ENCODE measurements at places on chromosomes 1 and 21.

DNA sequence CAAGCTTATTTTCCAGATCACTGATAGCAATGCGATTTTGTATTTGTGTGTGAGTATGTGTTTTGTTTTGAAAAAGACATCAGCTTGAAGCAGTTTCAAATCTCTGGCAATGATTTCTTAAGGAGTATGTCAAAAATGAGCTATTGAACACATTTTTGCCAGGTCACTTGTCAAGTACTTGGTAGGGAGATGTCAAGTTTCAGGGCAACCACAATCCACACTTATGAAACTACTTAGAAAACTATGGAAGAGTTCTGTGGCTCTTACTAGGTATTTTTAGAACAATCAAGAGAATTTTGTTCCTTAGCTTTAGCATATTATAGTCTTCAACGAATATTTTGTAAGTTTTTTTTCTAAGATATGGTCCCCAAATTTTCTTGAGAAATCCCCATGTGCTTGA, 318.8 kb upstream of the ZRANB2 start:
- no peak for DNase-seq

- no peak for DNase-seq
These were observed 275.2 kb downstream of the VAV3 start for GRCh38 chr1:107689733-107690132.

DNA sequence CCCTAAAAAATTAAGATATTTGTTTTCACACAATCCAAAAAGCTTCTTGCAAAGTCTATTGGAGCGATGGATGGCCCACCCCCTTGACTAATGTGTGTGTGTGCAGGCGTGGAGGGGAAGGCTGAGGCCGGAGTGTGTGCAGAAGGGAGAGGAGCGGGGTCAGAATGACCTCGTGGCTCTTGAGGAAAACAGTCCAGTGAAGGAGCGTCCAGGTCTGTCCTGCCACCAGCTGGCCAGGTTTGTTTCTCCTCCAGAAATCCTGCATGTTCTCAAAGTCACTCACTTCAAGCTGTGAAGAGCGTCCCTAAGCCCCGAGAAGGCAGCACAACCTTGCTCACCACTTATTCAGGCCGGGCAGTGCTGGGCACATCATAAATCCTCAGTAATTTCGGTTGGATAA, 69.5 kb upstream of the SSX2IP start:
- no peak for DNase-seq

DNA sequence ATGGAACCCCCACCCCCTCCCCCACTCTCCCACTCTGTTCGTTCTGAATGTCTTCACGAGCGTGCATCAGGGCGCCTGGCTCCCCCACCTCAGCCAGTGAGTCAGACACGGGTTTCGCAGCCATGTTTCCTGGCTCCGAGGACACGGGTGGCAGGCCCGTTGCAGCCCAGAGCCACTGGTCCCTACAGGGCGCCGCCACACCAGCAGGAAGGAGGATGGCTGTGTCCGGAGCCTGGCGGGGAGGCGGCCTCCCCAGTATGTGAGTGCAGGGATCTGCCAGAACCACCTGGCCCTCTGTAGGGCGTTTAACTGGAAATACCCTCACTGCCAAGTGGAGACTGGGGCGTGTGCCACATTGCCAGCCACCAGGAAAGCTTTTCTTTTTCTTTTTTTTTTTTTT, 18.5 kb downstream of the CSTB start:
- DNase-seq: no peak

DNA sequence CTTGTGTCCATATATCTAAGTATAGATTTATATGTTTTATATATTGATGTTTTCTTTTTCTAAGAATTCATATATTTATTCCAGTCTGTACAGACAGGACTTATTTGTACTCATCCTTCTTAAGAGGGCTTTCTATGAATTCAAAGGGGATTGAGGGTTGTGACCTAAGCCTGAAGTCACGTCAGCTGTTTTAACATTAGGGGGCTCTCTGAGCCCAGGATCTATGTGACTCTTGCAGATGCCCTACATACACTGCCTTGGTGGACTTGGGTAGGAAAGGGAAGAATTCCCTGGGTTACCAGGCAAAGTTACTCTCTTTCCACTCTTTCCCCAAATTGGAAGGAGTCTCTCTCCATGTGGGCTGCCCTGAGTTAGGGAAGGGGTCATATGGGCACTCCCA, 283.8 kb upstream of the DAB1 start:
- no peak for DNase-seq

- DNase-seq: no peak
These were observed 167.2 kb downstream of the CRB1 start for GRCh38 chr1:197435224-197435623.

DNA sequence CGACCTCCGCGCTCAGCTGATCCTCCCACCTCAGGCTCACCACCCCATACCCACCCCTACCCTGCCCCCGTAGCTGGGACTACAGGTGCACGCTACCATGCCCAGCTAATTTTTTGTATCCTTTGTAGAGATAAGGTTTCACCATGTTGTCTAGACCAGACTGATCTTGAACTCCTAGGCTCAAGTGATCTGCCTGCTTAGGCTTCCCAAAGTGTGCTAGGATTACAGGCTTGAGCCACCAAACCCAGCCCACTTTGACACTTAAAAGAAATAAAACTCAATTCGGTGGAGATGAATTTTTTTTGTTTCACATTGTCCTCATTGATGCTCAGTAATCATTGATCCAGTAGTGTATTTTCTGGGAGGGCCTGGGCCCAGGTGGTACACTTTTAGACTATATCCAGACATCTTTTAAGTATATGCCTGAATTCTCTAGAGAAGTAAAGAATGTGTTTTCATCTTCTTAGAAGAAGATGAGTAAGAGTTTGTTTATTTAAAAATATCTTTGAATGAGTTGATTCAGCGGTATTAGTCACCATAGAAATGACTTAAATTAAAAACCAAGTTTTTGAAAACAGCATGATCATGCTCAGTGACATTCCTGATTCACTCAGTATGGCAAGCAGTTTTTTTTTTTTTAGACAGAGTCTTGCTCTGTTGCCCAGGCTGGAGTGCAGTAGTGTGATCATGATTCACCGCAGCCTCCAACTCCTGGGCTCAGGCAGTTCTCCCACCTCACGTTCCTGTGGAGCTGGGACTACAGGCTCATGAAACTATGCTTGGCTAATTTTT, 57.8 kb downstream of the EPB41 start:
- DNase-seq: no peak

DNA sequence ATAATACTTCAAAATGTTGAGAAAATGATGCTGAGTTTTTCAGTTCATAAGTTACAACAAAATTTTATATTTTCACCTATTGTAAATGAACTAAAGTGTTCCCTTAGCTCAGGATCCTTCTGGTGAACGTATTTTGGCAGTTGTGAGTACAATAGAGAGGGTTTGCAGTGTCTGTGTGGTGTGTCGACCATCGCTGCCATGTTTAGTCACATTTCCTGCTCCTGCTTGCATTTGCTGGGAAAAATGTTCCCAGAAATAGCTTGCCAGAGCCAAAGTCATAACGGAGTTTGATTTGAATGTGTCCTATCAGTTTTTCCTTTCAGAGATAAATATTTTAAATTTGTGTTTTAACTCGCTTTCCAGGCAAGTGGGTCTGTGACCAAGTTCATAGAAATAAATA, 117.1 kb upstream of the COL6A1 start:
- no peak for DNase-seq

DNA sequence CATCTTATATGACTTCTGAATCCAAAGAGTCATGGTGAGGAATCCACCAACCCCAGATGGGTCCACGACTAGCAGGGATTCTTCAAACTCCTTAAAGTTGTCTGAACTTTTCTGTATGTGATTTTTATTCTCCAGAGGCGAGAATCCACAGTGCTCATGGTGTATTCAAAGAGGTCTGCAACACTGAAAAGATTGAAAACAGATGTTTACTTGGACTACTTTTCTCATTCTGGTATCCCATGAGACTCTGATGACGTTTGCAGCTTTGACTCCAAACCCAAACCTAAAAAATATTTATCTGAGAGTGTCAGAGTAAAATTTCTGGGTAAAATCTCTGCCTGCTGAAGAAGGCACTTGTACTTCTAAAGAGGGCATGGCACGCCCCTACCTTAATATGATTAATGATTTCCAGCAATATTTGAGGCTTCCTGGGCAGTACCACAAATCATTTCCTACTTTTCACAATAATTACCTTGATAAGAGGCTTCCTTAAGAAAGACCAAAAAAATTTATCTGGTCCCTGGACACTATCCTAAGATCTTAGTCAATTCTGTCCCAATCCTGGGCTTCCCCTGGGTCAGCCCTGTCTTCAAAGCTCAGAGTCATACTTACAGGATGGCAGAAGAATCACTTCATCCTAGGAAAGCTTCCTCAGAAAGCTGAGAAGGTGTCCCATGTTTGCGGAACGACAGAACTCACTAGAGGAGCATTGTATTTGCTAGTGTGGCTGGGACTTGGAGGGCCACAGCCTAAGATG, 76.5 kb upstream of the MAP10 start:
- DNase-seq: no peak

GRCh38 chr21:29145354-29145782, 14.9 kb downstream of the MAP3K7CL start:
- no peak for DNase-seq

GRCh38 chr1:8926707-8927694, 18.7 kb upstream of the CA6 start:
- DNase-seq: no peak

GRCh38 chr1:59999006-59999405, 72.4 kb upstream of the CYP2J2 start:
- DNase-seq: no peak

- DNase-seq: peak; percentile 80
These were observed at the start of gene MAP7D1 for GRCh38 chr1:36155408-36156328. Gene MAP7D1, plus strand, starts transcription at chr1:36156160. Its CDS starts 258 bp downstream, at chr1:36156418.

- DNase-seq: no peak
These were observed 4.1 kb downstream of the UQCRHL start for GRCh38 chr1:15803380-15803779.

- no peak for DNase-seq
These were observed 660.0 kb downstream of the PTPRC start for GRCh38 chr1:199298825-199299224.

- DNase-seq: no peak
These were observed 7.4 kb downstream of the SOX13 start for GRCh38 chr1:204080163-204080903.

GRCh38 chr21:46503922-46504550, 45.3 kb downstream of the DIP2A start:
- no peak for DNase-seq

DNA sequence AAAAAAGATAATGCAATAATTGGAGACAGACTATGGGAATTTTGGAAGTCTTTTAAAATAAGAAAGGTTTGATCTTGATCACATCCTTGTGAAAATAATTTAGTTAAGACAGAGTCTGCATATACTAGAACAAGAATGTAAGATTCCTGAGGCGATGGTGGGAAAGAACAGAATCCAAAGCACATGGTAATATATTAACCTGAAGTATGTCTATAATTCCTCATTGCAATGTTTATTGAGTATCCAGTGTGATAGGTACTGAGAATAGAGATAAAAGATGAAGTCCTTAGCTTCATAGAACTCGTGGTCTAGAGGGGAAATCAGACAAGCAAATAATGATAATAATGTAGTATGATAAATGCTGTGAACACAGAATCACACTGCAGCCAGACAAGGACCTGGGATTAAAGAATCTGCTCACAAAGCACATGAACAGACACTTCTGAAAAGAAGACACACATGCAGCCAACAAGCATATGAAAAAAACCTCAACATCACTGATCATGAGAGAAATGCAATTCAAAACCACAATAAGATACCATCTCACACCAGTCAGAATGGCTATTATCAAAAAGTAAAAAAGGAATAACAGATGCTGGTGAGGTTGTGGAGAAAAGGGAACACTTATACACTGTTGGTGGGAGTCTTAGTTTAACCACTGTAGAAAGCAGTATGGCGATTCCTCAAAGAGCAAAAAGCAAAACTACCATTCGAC, 6.9 kb upstream of the ANGPTL3 start:
- no peak for DNase-seq

DNA sequence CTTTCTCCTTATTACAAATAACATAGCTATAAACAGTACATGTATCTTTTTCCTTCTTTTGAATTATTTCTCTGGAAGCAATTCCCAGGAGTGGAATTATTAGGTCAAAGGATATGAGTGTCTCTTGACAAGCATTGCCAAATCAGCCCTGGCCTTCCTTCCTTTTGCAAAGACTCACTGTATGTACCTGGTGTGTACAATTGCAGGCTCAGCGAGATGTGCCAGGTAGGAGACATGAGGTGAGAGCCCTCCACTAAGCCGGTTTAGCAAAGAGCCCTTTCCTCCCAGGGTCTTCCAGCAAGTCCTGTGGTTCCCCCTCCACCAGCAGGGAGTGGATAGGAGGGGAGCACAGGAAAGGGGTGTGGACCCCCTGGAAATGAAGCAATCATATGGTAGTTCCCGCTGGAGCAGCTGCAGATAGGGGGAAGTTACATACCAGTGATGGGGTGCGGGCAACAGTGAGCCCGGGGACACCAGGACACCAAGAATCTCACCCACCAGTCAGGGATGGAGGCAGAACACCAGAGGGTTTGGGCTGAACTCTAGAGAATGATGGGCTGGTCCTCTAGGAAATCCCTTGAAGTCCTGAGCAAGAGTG, 18.3 kb downstream of the RCSD1 start:
- DNase-seq: no peak

DNA sequence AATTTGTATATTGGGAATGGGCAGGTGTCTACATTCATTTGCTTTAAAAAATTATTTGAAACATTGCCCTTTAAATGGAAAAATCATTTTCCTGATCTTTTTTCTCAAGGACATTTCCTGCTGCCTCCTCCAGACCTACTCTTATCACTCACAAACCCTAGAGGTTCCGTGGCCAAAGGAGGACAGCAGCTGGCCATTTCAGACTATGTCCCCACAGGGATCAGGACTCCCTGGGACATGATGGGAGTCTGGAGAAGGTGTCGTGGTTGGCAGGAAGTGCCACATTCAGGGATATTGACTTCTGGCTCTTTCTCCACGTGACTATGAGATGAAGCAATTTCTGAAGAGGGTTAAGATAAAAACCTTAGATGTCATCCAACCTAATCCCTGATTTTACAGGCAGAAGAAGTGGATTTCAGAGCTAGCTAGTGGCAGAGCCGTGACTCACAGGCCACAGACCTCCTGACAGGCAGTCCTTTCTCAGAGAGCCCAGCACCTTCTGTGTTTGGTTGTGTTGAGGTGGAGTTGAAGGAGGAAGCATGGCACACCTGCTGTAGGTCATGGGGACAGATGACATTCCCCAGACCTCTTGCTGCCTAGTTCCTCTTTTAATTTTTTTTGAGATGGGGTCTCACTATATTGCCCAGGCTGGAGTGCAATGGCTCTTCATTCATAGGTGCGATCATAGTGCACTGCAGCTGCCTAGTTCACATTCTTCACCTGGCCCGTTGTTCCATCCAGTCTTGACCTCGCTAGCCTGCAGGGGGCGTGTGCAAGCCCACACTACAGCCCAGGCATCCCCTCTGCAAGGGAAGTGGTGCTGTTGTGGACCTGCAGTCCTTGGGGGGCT, 25.5 kb upstream of the IL10 start:
- no peak for DNase-seq
